ENCODE measurements at places on chromosomes 5 and 9. TPM values are rescaled to one million over a fixed set of nuclear protein-coding genes. Genes with fewer than 3 reads are reported as not detected.

Gene IFNA2
- not detected for total RNA-seq

DNA sequence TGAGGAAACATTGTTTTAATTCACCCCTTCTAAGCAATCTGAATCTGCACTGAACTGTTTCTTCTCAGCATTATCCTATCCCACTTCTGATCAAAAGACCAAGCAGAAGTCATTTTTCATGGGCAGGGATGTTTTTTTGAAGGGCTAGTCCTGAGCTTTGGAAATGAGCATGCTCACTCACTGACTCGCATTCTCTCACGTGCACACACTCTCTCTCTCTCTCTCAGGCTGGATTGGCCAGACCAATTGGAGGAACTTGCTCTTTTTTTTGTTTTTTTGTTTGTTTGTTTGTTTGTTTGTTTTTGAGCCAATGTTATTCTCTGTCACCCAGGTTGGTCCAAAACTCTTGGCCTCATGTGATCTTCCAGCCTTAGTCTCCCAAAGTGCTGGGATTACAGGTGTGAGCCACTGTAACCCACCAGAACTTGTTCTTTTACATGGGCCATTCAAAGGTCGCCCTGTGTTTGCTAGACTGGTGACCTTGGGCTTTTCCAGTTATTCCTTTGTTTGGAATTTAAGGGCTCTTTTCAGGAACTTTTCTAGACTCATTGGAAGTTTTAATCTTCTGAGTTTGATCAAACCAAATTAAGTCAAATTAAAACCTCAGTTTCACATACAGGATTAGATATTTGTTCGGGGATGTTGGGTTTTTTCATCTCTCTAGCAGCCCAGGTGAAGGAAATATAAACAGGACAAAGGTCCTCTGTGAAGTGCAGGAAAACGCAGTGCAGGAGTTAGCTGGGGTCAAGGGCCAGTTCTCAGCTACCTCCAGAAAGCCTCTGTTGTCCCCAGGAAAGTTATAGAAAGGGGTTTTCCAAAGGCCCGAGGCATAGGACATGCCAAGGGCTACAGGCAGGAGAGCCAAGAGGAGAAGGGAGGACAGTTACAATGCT, 13.1 kb downstream of the FAXDC2 start:
- DNase-seq = no peak

DNA sequence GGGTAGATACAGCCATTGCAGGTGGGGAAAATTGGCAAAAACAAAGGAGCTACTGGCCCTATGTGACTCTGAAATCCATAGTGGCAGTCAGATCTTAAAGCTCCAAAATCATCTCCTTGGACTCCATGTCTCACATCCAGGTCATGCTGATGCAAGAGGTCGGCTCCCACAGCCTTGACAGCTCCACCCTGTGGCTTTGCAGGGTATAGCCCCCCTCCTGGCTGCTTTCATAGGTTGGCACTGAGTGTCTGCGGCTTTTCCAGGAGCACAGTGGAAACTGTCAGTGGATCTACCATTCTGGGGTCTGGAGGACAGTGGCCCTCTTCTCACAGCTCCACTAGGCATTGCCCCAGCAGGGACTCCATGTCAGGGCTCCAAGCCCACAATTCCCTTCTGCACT, 1190.1 kb downstream of the CDH12 start:
- DNase-seq = no peak

DNA sequence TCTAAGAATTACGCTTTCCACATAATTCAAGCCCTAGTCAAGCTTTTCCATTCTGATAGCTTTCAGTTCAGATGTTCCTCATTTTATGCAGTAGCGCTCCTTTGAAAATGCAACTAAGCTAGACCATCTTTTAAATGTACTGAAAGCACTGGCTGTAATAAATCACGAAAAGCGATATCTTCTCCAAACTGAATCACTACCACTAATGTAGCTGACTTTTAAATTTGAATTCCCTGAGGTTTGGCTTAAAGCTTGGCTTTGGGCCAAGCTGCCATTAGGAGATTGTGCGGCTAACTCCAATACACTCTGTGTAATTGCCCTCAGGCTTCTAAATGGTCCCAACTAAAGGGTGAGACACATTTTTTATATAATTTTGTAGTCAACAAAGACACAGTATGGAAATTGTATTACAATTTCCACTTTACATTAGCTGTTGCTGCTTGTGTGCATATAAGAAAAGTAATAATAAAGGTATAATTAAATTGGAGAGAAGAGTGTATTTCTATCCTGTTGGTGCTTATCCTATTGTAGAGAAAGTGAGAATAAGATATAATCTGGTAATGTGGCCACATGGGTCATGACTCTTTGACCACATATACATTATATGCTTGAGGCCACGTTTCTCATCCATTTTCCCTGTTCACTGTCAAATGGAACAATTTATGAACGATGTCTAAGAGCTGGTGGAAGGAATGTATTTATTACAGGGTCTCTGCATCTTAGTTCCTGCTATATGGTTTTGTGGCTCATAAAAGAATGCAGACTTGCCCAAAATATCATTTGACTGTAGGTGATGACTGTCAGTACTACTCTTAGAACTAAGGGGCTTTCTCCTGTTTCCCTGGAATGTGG, 118.7 kb upstream of the TAF11L2 start:
- DNase-seq = peak; percentile 39

DNA sequence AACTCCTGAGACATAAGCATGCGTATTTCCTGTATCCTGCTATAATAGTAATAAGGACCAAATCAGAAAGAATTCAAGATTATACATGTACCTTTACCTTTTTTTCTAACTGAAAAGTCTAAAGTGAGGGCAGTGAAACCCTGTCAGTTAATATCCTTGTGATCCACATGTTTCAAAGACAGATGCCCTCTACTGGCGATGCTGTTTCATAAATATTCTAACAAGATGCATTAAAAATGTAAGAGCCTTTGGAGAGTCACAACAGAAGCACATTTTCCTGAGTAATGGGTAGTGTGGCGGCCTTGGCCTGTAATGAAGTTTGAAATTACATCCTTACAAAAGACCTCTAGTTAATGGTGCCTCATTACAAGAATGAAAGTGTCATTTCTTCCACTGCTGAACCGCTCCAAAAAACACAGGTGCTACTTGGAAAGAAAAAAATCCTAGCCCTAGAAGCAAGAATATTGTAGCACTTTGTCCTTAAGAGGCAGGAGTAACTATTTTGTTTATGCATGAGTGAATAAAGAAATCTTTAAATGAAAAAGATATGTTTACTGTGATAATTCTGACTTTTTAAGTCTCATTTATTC, 232.6 kb downstream of the EPB41L4A start:
- peak; percentile 91 for DNase-seq

- no peak for DNase-seq
These were observed 15.0 kb downstream of the TENT4A start for GRCh38 chr5:6728011-6728794.

GRCh38 chr5:62708481-62709325, 130.1 kb downstream of the LRRC70 start:
- DNase-seq = no peak

GRCh38 chr5:537621-538071, 13.4 kb upstream of the SLC9A3 start:
- DNase-seq = no peak

- DNase-seq = no peak
These were observed 605.4 kb upstream of the CLINT1 start for GRCh38 chr5:158464383-158464782.

DNA sequence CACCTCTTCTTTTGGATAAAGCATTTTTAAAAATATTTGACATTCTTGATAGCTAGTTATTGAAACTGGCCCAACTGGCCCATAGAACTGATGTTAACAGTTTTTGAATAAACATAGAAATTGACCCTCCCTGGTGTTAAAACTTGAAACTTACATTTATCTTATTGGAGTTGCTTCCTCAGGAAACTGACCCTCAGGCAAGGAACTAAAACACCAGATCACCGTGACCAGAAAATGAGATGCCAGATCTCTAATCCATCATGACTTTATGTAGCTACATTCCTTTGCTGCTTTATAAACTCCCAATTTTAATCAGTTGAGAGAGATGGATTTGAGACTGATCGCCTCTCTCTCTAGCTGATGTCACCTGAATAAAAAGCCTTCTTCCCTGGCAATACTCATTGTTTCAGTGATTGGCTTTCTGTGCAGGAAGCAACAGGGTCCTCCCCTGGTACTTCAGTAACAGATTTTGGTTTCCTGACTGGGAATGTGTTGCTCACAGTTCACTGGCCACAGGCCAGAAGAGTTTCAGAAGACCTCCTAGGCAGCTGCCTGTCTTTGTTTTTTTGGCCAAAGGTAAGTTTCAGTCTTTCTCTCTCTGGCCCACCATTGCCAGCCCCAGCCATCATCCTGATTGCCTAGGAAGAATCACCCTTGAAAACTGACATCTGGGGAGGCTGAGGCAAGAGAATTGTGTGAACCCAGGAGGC, 212.4 kb downstream of the DTWD2 start:
- DNase-seq = no peak

Measured in spinal cord (tissue), 10 donors.